Activated CD4-positive, alpha-beta memory T cell treated with anti-CD3 and anti-CD28 coated beads, Interleukin-2, amount 10 ng/mL, durations not matched to agents 7 days and 5 days (primary cell): ENCODE measurements at places on chromosomes 6 and 20. TPM values are rescaled to one million over a fixed set of nuclear protein-coding genes. Genes with fewer than 3 reads are reported as not detected.
A peak's percentile ranks its signal among the peaks of the same experiment; 100 is the strongest.

Gene GABRR2
- total RNA-seq = 0.78 TPM

Gene POLR1H
- total RNA-seq = 77.8 TPM

- no peak overlapping the region for H3K4me3 ChIP-seq
- peaks cover 2% of the 10 kb centered on the region for H3K27me3 ChIP-seq
- H3K36me3 ChIP-seq = no peaks in the 10 kb centered on the region
- H3K27ac ChIP-seq = no peak overlapping the region
- no peaks in the 10 kb centered on the region for H3K4me1 ChIP-seq
Observed at GRCh38 chr20:52801628-52802006, 170.5 kb upstream of the TSHZ2 start.

Gene OGFRL1
- 9.9 TPM for total RNA-seq

- H3K27ac ChIP-seq = no peak overlapping the region
- peak; percentile 29 for DNase-seq
- H3K27me3 ChIP-seq = peaks cover 86% of the 10 kb centered on the region
- no peaks in the 10 kb centered on the region for H3K36me3 ChIP-seq
- no peak overlapping the region for H3K4me3 ChIP-seq
- peaks cover 4% of the 10 kb centered on the region for H3K4me1 ChIP-seq
Observed at GRCh38 chr6:33112148-33112547, 36.4 kb downstream of the HLA-DPB1 start.

GRCh38 chr6:134247231-134247833 lies 70.6 kb downstream of the SGK1 start:
- H3K27ac ChIP-seq = peak overlapping the region; percentile 85
- H3K27me3 ChIP-seq = no peaks in the 10 kb centered on the region
- peaks cover 55% of the 10 kb centered on the region for H3K4me1 ChIP-seq
- H3K4me3 ChIP-seq = peak overlapping the region; percentile 22

- H3K27ac ChIP-seq = no peak overlapping the region
- H3K4me1 ChIP-seq = no peaks in the 10 kb centered on the region
- H3K36me3 ChIP-seq = no peaks in the 10 kb centered on the region
- no peak for DNase-seq
Observed at GRCh38 chr6:129102741-129103140, 219.8 kb downstream of the LAMA2 start.

DNA sequence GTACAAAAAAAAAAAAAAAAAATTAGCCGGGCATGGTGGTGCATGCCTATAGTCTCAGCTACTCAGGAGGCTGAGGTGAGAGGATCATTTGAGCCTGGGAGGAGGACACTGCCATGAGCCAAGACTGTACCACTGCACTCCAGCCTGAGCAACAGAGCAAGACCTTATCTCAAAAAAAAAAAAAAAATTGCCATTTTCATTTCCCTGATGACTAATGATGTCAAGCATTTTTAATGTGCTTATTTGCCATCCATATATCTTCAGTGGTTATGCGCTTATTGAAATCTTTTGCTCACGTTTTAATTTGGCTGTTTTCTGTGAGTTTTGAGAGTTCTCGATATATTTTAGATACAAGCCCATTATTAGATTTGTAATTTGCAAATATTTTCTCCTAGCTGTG lies 46.7 kb downstream of the PFDN4 start:
- H3K27me3 ChIP-seq = peaks cover 2% of the 10 kb centered on the region
- no peak overlapping the region for H3K4me3 ChIP-seq
- DNase-seq = no peak
- no peaks in the 10 kb centered on the region for H3K36me3 ChIP-seq

DNA sequence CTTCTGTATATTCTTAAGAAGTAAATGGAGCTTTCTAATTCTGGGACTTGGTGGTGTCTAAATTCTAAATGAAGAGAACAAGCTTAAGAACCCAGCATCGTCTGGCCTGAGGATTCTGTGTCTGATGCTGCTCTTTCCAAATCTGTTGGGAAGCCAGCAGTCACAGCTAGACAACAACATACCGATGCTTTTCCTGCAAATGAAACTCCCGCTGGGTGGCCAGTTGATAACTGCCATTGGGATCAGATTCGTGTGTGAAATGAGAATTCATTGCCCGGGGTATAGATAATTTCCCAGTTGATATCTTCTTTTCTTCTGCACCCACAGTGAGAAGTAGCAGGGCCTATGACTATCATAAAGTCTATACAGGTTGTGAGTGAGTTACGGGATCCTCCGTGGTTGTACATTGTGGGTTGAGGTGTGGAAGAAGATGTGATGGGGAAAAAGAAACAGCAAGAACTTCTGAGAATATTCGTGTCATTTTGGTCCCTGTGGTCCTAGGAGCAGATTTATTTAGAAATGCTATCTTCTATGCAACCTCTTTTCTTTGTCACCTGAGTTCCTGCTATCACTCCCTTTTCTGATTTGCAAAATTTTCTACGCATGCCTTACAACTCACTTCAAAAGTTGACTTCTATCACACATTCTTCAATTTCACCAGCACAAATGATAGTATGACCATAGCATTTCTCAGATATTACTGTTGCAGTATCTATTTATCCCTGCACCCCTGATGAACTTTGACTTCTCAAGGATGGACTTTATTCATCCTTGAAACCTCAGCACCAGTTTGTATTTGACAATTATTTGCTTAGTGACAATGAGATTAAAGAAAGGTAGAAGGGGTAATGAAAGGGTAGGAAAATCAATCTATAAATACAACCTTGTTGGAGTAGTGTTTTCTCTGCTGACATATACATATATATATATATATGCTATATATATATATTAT lies 10.4 kb downstream of the NOX3 start:
- H3K27me3 ChIP-seq = no peaks in the 10 kb centered on the region
- H3K27ac ChIP-seq = no peak overlapping the region
- H3K4me1 ChIP-seq = peaks cover 15% of the 10 kb centered on the region
- H3K4me3 ChIP-seq = no peak overlapping the region
- no peak for DNase-seq

Gene KCNG1
- total RNA-seq = 0.13 TPM

- H3K4me1 ChIP-seq = no peaks in the 10 kb centered on the region
- DNase-seq = no peak
- no peak overlapping the region for H3K4me3 ChIP-seq
- H3K27ac ChIP-seq = no peak overlapping the region
Observed at GRCh38 chr20:38249536-38250310, 10.8 kb downstream of the KIAA1755 start.

DNA sequence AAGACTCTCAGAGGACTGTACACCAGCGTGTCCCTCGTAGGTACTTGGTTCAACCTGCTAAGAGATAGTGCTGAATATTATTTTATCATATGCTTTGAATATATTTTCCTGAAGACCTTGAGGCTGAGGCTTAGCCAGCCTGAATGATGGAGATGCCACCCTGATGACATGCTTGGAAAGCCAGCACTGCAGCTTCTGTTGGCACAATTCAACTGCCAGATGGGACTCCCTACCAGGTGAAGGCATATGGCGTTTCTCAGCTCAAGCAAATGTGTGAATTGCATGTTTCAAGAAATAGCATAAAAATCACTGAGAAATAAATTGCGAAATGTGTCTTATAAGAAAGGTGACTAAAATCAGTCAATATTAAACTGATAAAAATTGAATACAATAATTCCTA lies 228.1 kb upstream of the CST7 start:
- no peaks in the 10 kb centered on the region for H3K36me3 ChIP-seq
- no peak overlapping the region for H3K27ac ChIP-seq
- H3K4me1 ChIP-seq = no peaks in the 10 kb centered on the region
